ENCODE measurements at places on chromosomes 16 and 17.

DNA sequence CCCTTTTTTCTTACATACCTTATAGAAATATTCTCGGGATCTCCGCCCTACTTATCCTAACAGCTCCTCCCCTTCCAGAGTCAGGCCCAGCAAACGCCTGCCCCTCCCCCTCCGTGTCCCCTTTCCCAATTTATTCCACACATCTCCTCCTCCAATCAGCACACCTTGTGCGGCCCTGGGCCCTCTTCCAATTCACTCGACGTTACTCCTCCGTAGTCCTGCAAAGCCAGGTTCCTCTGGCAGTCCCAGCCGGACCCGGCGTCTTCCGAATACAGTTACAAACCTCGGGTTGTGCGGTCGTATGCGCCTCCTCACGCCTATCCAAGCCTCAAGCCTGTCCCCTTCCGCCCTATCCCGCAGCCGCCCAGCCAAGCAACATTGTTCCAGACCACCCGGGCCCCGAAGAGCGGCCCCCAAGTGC is 677 bp downstream of the CBX1 start:
- no peak for DNase-seq

DNA sequence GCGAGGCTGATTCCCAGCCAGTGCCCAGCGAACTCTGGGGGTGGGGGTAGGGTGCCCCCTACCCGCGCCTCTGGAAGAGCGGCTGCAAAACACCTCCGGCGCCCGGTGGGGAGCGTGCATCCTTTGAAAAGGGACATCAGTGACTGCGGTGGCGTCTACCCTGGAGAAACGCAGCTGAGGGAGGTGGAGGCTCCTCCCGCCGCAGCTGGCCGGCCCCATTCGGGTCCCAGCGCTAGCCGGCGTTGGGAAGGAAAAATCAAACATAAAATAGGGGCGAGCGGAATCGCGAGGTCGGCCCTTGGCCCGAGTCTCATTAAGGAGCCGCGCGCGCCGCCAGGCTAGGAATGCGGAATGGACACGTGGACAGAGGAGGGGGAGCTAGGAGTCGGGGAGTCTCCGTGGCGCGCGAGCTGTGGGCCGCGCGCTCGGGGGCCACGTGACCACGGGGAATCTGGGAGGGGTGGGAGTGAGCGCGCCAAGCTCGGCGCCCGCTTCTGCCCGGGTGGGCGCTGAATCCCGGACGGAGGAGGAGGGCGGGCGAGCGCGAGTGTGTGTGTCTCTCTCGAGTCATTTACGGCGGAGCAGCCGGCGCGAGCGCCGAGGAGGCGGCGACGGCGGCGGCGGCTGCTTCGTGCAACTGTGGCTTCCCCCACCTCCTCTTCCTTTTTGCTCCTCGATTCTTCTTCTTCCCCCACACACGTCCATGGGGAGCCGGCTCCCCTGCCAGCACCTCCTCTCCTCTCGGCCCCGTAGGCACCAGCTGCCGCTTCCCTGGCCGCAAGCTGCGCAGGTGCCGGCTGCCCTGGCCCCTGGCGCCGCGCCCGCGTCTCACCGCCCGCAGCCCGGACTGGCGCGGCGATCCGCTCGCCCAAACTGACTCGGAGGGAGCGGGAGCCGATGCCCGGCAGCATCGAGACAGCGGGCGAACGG is at the start of gene TMEM132E:
TMEM132E (plus strand) TSS at position 566 of the 930 bp plus-strand sequence. CDS start 1,495 bp downstream, outside the sequence.
- peak; percentile 12 for DNase-seq

DNA sequence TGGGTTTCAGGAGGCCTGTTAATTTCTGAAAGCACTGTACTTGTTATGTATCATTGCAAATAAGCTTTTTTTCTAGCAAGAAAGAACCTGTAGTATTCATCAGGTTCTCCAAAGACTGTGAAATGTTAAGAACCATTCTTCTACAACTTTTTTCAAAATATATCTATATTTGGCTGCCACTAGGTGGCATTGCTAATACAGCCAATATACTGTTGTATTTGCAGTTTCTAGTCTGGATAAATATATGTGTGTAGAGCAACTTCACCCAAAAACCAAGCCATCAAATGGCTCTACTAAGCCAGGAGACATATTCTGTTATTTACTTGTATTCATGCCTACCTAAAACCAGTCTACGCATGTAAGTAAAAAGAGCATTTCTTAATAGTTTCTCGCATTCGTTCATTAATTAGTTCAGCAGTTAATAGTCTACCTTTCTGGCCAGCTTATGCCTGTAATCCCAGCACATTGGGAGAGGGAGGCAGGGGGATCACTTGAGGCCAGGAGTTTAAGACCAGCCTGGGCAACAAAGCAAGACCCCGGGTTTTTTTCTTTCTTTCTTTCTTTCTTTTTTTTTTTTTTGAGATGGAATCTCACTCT is 39.5 kb downstream of the VMP1 start:
- peak; percentile 69 for DNase-seq

- DNase-seq, result no peak
Measured at GRCh38 chr17:18379246-18380146, 1.9 kb downstream of the EVPLL start.

- DNase-seq, result peak; percentile 81
Measured at GRCh38 chr17:21034340-21035235, 8.2 kb downstream of the USP22 start.

DNA sequence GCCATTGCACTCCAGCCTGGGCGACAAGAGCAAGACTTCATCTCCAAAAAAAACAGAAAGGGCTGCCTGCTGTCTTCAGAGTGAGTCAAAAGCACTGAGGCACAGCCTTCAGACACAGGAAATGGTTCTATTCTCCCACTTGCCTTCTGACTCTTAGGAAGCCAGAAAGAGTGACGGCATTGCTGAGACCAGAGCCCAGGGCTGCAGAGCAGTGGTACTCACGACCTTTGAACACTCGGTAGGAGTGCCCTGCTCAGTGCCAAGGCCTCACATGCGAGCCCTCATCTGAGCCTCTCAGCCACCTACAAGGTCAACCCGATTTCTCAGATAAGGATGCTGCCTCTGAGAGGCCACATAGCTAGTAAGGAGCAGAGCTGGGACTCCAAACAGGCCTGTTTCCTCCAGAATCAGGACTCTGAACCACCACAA is 3.5 kb upstream of the ITGAE start:
- peak; percentile 37 for DNase-seq

DNA sequence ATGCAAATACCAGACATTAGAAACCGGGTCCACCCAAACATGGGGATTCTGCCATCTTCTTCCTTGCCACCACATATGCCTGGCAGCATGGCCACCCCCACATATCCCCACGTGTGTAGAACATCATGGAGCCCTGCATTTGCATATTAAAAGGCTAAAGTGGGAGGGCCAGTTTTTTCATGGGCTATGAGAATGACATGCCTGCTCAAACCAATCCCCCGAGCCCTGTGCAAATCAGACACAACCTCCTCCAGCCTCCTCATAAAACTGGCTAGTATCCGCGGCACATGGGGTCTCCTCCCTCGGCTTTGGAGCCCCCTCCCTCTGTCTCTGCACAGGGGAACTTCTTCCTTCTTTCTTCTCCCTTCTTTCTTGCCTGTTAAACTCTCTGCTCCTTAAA is 174.9 kb upstream of the WSCD1 start:
- DNase-seq, result no peak

DNA sequence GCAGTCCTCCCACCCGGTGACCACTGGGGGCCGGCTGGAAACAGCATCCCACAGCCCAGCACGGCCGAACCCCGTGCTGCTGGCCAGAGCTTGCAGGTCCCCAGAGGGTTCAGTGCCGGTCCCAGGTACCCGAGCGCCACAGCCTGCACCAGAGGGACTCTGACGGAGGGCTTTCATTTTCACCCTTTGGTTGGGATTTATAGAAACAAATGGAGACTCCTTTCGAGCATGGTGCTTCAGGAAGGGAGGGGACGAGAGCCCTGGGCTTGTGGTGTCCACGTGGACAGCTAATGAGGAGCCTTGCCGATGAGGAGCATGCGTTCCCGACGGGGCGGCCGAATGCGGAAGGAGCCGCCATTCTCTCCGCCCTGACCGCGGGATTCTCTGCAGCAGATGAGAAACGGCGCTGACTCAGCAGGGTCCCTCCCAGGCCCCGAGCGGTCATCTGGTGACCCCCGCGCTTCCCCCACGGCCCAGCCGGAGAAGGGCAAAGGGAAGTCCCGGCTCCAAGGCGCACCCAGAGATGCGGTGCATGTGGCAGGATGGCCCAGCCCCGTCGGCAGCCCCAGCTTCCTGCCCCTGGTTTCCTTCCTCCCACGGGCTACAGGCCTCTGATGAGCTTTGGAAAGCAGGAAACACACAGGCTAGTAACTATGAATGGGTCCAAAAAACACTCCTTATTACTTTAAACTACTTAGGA is 9.8 kb downstream of the SLC38A10 start:
- DNase-seq, result peak; percentile 93

DNA sequence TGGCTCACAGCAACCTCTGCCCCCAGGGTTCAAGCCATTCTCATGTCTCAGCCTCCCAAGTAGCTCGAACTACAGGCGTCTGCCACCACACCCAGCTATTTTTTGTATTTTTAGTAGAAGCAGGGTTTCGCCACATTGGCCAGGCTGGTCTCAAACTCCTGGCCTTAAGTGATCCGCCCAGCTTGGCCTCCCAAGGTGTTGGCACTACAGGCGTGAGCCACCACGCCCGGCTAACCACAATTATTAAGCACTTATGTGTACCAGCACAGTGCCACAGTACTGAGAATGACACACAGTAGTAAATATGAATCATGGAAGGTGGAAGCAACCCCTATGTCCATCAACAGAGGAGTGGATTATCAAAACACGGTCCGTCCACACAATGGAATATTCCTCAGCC is 49.8 kb downstream of the COTL1 start:
- DNase-seq, result no peak

DNA sequence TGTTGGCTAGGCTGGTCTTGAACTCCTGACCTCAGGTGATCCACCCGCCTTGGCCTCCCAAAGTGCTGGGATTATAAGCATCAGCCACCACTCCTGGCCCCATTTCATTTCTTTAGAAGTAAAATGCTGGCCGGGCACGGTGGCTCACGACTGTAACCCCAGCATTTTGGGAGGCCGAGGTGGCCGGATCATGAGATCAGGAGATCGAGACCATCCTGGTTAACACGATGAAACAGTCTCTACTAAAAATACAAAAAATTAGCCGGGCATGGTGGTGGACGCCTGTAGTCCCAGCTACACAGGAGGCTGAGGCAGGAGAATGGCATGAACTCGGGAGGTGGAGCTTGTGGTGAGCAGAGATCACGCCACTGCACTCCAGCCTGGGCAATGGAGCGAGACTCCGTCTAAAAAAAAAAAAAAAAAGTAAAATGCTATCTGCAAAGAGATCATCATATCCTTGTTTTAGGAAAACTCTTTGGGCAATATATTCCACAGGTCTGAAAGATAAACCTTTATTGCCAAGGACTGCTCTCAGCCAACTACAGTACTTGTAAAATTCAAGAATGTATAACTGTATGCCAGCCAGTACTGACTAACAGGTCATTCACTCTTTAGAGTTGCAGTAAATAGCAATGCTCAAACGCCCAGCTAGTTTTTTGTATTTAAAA is 3.8 kb downstream of the GJC1 start:
- no peak for DNase-seq

DNA sequence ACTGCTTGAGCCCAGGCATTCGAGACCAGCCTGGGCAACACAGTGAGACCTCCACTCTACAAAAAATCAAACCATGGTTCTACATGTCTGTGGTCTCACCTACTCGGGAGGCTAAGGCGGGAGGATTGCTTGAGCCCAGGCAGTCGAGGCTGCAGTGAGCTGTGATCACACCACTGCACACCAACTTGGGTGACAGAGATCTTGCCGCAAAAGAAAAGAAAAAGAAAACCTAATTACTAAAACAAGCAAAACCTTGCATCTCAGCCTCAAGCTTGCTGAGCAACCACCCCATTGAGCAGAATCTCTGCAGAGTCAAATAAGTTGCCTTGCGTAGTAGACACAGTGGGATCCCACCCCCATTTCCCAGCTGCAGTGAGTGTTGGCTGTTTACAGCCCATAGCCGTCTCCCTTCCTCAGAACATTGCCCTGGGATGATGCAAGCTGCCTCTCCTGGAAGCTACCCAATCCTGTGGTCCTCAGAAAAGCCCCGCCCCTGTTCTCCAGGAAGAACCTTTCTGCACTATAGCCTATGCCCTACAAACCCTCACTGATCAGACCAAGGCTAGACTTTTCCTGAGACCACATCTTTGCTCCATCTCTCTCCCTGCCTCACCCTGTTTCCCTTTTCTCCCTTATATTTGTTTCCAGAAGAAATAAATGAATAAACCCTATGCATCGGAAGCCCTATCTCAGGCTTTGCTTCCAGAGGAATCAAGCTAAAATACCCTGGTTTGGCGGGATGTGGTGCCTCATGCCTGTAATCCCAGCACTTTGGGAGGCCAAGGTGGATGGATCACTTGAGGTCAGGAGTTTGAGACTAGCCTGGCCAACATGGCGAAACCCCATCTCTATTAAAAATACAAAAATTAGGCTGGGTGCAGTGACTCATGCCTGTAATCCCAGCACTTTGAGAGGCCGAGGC is 16.7 kb upstream of the ERN2 start:
- no peak for DNase-seq

DNA sequence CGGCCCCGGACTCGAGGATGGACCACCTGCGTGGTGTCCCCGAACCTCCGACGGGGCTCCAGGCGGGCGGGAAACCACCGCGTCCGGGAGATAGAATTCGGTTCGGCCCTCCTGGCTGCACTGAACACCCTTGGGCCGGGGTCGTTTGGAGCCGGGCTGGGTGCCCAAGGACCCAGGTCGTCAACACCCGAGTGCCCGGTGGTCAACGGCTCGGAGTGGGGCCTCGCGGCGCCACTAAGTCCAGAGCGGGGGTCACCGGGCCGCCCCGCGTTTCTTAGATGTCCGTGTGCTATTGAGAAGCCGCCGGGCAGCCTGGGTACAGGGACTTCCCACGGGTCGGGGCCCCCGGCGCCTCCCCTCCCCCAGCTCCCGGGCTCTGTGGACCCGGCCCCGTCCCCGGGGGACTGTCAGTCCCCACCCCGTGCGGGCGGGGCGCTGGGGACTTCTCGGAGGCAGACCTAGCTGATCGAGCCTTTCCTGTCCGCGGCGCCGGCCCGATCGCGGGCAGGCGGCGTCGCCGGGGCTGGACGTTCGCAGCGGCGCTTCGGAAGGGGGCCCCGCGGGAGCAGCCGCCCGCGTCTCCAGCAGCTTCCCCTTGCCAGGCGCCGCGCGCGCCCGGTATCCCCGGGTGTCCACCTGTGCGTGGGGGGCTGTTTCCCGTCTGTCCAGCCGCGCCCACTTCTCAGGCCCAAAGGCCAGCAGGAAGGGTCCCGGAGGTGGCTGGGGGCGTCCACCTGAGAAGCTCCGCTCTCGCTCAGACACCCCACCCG is 655 bp upstream of the NPTX1 start:
- no peak for DNase-seq

GRCh38 chr17:68378268-68379176 is 78.8 kb downstream of the WIPI1 start:
- peak; percentile 58 for DNase-seq

GRCh38 chr17:42673885-42674754 is 2.7 kb downstream of the PLEKHH3 start:
- DNase-seq, result peak; percentile 30

- no peak for DNase-seq
Measured at GRCh38 chr16:8519179-8519578, 71.1 kb downstream of the TMEM114 start.

DNA sequence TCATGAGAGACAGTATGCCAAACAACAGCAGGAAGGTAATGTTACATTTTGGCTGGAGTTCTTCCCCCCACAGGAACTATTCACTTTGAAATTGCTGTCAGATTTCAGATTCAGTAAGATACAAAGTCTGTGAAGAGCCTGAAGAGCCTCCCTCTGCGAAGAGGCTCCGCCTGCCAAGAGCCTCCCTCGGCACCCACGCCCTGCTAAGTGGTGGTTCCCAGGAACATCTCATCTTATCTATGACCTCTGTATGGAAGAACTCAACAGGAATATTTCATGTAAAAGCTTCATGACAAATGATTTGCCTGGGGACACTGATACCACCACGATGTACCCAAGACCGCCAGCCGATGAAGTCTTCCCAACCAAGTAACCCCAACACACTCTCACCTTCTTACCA is 3.2 kb downstream of the ZC3H7A start:
- no peak for DNase-seq

Data from inflammatory macrophage treated with lipopolysaccharide for 1 hour (primary cell).